COLO829 (cell line): ENCODE measurements at places on chromosomes 2 and 18.

GRCh38 chr2:6749962-6750361, 115.7 kb downstream of the CMPK2 start:
- no peak for DNase-seq

- peak; percentile 30 for DNase-seq
Observed at GRCh38 chr2:198314559-198315153, 510.3 kb downstream of the PLCL1 start.

- no peak for DNase-seq
Observed at GRCh38 chr2:143545949-143546255, 416.7 kb downstream of the ARHGAP15 start.

GRCh38 chr2:128548461-128548891, 229.8 kb upstream of the HS6ST1 start:
- no peak for DNase-seq

DNA sequence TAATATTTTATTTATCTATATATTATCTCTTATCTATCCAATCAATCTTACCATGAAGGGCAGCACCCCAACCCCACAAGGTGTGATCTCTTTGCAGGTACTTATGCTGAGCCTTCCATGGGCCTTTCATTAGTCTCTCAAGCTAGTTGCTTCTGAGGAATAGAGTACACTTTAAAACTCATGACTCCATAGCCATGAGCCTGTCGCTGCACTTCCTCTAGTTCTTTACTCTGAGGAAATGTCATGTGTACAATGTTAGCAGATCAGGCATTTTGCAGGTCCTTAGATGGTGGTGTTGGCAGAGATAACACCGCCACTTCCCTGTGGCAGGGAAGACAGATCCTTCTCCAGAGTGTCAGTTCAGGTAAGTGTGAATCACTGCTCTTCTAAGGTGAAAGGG, 29.5 kb upstream of the STAT4 start:
- no peak for DNase-seq

DNA sequence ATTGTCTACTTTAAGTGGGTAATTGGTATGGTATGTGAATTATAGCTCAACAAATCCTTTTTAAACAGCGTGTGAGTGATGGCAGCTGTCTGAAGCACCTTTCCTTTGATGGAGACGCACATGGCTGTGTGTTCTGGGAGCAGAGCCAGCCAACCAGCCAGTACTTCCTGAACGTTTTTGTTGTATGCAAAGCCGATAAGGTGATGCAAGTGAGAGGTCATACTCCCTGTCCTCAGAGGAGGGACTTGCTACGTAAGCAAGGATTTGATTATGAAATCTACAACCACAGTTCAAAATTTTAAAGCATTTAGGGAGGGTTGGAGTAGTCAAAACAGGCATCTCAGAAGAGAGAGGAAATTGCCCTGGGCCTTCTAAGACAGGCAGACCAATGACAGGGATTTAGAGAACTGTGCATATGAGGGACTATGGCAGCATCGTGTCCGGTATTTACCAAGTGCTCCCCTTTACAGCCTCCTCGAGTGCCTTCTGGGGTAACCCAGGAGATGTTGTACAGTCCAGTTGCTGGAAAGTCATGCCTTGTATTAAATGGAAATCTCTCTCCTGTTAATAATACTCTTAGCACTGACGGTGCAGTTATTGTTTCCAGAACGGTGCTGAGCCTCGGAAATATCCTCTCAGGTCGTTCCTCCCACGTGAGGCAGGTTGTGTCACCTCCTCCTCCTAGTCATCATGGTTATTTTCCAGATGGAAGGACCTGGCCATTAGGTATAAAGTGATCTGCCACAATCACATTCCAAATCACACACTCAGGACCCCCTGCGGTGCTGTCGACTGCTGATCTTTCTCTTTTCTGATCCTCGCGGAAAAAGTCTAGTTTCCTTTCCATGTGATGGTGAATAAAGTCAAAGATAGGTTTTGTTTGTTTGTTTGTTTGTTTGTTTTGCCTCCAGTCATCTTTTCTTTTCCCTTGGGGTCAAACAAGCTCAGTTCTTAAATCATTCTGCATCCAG, 28.4 kb downstream of the ARHGEF4 start:
- no peak for DNase-seq

GRCh38 chr18:36015629-36016028, 43.1 kb downstream of the RMP24 start:
- no peak for DNase-seq

- peak; percentile 59 for DNase-seq
Observed at GRCh38 chr2:75466708-75467311, 93.9 kb downstream of the EVA1A start.

DNA sequence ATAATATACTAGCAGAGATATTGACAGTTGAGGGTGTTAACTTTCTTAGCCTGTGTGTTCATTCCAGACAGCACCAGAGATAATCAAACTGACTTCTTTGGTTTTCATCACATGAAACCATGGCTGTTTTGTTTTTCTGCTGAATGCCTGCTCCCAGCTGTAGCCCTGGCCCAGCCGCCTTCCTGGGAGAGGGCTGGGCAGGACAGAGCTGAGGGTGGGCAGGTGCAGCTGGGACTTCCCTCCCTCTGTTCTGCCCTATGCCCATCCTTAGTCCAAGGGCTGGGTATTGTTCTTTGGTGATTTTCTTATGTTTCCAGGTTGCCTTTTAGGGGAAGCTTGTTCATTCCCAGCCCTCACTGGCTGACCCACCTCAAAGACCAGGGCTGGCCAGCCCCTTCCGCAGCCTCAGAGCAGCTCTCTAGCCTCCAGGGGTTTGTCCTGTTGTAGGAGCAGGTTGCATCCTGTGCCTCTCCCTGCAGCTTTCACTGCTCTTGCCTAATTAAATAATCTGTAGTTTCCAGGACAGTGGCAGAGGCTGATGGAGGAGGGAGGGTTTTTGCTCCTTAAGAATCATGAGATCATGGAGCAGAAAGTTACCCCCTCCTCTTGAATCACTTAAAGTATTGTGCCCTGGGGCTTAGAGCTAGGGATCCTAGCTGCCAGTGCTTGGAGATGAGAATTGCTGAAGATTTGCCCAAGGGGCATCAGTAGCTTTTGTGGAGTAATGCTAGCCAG, 61.4 kb downstream of the MTCL1 start:
- no peak for DNase-seq

DNA sequence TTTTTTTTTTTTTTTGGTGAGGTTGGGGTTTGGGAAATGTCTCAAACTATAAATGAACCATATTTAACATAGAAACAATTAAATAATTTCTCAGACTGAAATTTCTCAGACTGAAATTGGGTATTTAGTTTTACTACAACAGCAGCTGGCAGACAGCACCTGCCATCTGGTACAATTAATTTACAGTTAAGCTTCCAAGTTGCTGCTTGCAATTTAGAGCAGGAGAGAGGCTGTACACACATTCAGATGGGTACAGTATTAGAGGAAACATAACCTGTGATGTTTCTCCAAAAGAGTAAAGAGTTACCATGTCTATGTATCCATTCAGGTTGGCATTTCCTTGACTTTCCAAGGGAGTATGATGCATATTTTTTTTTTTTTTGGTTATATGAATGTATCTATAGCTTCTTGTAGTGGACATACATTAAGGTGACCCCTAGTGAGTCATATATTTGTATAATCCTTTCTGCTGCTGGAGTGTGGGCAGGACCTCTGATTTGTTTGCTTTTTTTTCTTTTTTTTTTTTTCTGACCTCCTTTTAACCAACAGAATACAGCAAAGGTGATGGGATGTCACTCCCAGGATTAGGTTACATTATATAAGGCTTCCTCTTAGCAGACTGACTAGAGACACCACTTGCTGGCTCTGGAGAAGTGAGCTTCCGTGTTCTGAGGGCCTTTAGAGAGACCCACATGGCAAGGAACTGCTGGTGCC, 201.7 kb downstream of the PTH2R start:
- no peak for DNase-seq

GRCh38 chr18:48785091-48785614, 165.6 kb downstream of the SMAD7 start:
- no peak for DNase-seq

GRCh38 chr2:64317707-64318475, 136.1 kb upstream of the LGALSL start:
- DNase-seq = no peak

GRCh38 chr2:161085149-161085548, 75.1 kb upstream of the TANK start:
- no peak for DNase-seq

DNA sequence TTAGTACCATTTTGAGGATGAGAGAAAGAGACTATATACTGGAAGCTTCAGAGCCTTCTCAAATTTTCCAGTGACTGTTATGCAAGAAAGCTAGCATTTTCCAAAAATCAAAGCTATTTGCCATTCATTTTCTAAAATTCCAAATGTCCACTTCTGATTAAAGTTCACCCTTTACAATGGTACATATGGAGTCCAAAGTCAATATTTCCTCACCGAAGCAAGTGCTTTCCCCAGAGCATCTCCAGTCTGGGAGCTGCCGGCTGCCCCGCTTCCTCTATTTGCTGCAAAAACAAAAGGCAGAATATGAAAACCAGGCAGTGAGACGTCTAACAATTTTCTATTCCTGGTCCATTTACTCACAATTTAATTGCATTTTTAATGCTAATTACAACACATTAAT, 302.0 kb upstream of the CCDC68 start:
- no peak for DNase-seq

DNA sequence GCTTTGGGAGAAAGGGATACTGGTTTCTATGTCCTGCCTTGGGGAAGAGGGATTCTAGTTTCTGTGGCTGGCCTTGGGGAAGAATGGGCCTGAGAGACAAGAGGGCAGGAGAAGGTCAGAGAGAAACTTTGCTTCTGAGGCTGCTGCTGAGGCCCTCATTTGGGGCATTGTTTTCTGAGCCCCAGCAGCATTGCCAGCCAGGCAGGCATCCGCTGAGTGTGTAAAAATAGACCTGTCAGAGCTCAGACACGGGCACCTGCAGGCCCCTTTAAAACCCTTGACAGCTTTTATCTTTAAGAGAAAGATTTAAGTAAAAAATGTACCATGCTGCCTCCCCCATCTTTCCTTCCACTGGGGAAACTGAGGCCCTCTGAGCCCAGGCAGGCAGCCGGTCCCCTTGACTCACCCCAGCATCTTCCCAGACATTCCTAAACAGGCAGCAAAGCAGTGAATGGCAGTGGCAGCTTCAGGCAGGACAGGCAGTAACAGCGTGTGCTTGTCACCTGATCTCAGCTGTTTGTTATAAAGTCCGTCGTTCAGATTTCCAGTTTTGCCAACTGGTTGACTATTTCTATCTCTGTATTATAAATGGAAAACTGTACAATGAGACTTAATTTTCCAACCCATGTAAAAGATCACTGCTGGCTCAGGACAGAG, 27.6 kb downstream of the MLPH start:
- DNase-seq = no peak

- no peak for DNase-seq
Observed at GRCh38 chr2:37616677-37617005, 54.8 kb downstream of the CDC42EP3 start.

DNA sequence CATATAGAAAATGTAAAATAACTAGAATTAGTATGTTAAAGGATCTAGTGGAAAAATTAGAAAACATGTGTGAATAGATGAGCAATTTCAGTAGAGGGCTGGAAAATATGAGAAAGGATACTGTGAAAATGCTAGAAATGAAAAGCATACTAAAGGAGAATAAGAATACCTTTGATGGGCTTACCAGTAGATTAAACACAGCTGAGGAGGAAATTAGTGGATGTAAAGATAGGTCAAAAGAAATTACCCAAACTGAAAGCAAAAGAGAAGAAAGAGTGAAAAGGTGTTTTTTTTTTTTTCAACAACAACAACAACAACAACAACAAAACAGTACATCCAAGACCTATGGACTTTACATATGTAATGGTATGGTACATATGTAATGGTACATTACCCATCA, 41.0 kb upstream of the CTIF start:
- no peak for DNase-seq

- DNase-seq = no peak
Observed at GRCh38 chr2:119464981-119465380, 33.3 kb downstream of the TMEM37 start.

DNA sequence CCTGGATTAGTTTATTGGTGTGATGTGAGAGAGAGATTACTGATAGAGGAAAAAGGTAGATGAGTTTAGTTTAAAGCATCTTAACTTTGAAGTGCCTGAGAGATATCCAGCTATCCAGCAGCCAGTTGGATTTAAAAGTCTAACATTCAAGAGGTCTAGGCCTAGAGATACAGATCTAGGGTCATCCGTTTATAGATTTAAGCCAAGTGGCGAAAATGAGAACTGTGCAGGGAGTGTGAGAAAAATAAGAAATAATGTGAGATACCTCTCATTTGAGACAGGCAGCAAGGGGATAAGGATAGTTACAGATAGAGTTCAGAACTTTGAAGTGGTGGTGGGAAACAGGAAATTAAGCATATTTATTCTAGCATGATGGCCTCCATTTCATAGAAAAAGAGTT, 5.3 kb upstream of the ORC2 start:
- DNase-seq = no peak

GRCh38 chr18:22742409-22742808, 190.7 kb upstream of the RBBP8 start:
- DNase-seq = no peak

- no peak for DNase-seq
Observed at GRCh38 chr2:62205554-62205953, 9.6 kb downstream of the B3GNT2 start.

GRCh38 chr2:88563129-88563528, 64.1 kb downstream of the EIF2AK3 start:
- no peak for DNase-seq

DNA sequence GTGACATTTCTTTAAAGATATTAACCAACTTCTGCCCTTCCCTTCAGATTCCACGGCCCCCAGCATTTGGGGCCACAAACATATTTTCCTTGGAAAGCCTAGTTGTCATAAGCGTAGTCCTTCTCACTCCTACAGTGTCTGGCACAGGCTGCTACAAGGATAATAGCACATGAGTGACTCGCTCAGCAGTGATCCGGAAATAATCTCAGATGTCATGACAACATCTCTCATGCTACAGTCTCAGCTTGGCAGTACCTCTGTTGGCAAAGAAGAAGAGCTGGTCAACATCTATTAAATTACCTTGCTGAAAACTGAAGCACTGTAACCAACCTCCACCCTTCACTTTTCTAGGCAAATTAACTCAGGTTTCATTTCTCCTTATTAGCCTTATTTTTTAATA, 351.7 kb downstream of the RAD51AP2 start:
- no peak for DNase-seq

DNA sequence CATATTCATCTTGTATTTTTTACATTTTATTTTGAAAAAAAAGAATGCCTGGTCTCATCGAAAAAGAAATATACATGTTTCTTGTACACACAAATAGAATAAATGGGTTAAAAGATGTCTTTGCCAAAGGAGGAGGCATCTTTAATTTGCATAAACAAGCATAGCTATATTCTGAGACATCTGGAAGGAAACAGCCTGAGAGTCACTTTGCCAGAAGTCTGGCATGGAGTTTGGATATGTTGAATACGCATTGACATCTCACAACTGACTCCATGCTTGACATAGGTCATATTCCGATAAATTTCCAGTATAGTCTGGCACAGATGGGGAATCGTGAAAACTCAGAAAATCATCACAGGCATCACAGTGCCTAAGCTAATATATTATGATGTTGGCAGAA, 1317.5 kb upstream of the CELF4 start:
- no peak for DNase-seq

DNA sequence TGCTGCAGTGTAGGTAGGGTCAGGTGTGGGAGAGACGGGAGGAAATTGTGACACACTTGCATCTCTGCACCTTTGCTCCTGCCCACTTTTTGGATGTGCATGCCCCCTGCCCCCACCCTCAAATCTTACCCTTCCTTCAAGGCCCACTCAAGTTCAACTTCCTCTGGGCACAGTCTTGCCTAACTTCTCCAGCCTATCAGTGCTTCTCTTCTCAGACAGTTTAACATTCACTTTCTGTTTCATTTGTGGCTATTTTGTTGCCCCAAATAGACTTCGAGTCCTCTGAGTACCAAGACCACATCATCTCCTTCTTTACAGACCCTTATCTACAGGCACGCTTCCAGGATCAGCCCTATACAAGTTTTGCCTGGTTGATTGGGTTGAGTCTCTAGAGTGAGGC, 2.7 kb downstream of the ST8SIA5 start:
- no peak for DNase-seq
